Brain (organoid and tissue), 16 donors: ENCODE measurements at places on chromosomes 4 and X.

DNA sequence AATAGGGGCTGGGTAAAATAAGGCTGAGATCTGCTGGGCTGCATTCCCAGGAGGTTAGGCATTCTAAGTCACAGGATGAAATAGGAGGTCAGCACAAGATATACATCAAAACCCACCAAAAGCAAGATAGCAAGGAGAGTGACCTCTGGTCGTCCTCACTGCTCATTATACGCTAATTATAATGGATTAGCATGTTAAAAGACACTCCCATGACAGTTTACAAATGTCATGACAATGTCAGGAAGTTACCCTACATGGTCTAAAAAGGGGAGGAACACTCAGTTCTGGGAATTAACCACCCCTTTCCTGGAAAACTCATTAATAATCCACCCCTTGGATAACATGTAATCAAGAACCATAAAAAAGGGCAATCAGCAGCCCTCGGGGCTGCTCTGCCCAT is 403.6 kb downstream of the KCNIP4 start:
- DNase-seq = no peak

GRCh38 chr4:121070274-121070673 is 2.1 kb downstream of the NDNF start:
- DNase-seq = peak; percentile 58

- DNase-seq = no peak
These were observed 220.8 kb downstream of the SPANXN3 start for GRCh38 chrX:143296521-143296920.

- no peak for DNase-seq
These were observed 83.6 kb upstream of the GUCY1A1 start for GRCh38 chr4:155582971-155583437.

DNA sequence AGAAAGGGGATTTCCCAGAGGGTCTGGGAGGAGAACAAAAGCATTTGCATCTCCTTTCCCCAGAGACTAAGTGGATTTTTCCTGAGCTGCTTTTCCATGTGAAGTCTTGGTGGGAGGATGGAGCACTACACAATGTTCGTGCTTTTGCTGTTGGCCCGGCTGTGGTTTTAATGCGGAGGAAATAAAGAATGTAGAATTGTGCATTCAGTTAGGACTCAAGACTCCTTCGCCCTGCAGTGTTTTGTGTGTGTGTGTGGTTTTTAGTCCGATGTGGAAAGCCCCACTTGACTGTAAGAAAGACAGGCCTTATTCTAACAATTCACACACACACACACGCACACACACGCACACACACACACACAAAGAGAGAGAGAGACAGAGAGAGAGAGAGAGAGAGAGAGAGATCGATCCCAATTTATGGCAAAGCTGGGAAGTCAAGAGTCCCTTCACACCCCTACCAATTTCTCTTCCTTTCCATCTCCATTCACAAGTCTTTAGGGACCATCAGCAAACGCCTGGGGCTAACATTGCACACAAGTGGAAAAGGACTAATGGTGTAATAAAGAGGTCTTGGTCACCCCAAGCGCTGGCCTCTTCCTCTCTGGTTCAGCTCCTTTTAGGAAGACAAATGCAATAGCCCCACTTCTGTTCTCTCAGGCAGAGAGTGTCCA is 44.2 kb downstream of the CLDN34 start:
- DNase-seq = peak; percentile 48

- no peak for DNase-seq
These were observed 586.2 kb downstream of the RAB28 start for GRCh38 chr4:12897954-12898353.

- DNase-seq = no peak
These were observed 623.5 kb upstream of the GNPDA2 start for GRCh38 chr4:45349859-45350258.

DNA sequence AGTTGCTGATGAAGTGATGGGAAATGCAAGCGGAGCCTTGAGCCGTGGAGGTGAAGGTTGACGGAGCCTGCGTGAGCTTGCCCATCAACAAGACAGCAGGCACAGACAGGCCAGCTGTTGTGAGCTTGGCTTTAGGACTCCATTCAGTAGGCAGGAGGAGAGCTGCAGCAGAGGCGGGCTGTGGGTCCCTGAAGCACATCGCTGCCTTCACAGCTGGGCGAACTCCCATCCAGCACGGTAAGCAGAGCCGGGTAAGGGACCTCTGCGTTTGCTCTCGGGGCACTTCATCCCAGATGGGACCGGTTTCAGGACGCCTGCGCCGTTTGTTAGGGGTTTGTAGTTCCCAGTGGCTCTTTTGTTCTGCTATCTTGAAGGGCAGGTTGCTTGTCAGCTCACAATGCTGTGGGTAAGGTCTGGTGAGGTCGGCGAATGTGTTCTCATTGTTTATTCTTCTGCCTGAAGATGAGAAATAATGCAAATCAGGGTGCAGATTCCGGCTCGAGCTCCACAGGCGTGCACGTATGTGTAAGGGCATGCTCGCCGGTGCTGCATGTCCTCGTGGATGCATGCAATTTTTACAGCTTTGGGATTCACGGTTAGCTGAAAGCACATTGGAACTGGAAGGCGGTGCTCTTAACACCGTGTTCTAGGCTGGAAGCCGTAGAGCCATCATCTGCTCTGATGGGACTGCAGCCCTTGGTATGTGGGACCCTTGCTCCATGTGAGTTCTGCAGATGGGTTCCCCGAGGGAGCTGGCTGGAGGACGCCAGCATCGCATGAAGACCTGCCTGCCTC is 54.6 kb upstream of the CLDN34 start:
- DNase-seq = peak; percentile 48

DNA sequence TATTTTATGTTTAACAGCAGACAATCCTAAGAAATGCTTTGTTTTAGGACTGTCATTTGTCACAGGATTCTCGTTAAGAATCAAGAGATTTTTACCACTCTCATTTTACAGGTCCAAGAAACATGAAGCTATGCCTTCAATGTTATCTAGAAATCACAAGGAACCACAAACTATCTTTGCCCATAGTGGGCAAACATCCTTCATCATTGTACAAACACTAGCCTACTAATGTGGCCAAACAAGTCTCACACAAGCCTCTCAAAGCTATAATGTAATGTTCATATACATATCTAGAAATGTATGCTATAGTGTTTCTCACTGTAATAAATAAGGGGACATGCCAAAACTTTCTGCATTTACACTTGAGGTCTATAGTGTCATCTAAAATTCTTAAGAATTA is 26.8 kb downstream of the ZMAT1 start:
- no peak for DNase-seq

GRCh38 chrX:38260231-38260630 is 39.6 kb upstream of the SRPX start:
- no peak for DNase-seq

DNA sequence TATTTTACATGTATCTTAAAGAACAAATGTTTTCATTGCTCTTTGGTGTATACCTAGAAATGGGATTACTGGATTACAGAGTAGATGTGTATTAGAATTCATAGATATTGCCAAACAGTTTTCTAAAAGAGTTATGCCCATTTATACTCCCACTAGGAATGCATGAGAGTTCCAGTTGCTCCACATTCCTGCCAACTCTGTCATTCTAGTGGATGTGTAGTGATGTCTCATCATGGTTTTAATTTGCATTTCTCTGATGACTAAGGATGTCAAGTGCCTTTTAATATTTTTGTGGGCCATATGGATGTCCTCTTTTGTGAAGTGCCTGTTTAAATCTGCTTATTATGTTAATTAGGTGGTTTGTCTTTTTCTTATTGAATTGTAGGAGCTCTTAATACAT is 65.6 kb upstream of the BMP2K start:
- DNase-seq = no peak

- no peak for DNase-seq
These were observed 276.8 kb downstream of the ZNF674 start for GRCh38 chrX:46268412-46268811.

- DNase-seq = no peak
These were observed 16.3 kb downstream of the RTL5 start for GRCh38 chrX:72115380-72115779.

GRCh38 chr4:3208826-3209225 is 40.1 kb upstream of the MSANTD1 start:
- no peak for DNase-seq

DNA sequence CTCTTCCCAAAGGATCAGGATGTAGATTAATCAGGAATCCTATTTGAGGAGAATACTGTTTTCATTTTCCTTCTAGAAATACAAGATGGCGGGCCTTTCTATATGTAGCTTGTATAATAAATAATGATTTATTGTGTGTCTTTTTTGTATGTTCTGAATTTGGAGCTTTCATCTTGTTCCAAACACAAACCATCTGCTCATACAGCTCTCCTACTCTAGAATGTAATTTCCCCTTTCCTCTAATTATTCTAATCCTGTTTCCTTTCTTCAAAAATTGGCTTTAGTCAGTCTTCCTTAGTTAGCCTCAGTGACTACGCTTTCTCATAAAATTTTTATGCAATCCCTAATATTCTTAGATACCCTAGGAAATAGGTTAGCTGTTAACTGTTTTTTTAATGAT is 422.2 kb downstream of the INPP4B start:
- DNase-seq = peak; percentile 54

- peak; percentile 12 for DNase-seq
These were observed 372.9 kb downstream of the KLHL13 start for GRCh38 chrX:117743469-117744251.

GRCh38 chr4:181951265-181951664 is 291.9 kb upstream of the TENM3 start:
- no peak for DNase-seq

GRCh38 chrX:41449615-41450014 is 2.5 kb downstream of the NYX start:
- peak; percentile 53 for DNase-seq

- DNase-seq = no peak
These were observed 130.8 kb upstream of the SMIM31 start for GRCh38 chr4:164623099-164623498.

- no peak for DNase-seq
These were observed 10.8 kb upstream of the HERC5 start for GRCh38 chr4:88446124-88446523.

- no peak for DNase-seq
These were observed 100.8 kb upstream of the EOLA2 start for GRCh38 chrX:150038986-150039599.

GRCh38 chr4:7429601-7430078 is 5.1 kb downstream of the PSAPL1 start:
- no peak for DNase-seq

GRCh38 chr4:153639833-153640802 is 44.0 kb upstream of the TLR2 start:
- DNase-seq = no peak

GRCh38 chrX:119398974-119399771 is at the start of gene SLC25A43:
Gene SLC25A43 (plus strand): TSS chrX:119399336. CDS start chrX:119399404, 68 bp downstream.
- no peak for DNase-seq

DNA sequence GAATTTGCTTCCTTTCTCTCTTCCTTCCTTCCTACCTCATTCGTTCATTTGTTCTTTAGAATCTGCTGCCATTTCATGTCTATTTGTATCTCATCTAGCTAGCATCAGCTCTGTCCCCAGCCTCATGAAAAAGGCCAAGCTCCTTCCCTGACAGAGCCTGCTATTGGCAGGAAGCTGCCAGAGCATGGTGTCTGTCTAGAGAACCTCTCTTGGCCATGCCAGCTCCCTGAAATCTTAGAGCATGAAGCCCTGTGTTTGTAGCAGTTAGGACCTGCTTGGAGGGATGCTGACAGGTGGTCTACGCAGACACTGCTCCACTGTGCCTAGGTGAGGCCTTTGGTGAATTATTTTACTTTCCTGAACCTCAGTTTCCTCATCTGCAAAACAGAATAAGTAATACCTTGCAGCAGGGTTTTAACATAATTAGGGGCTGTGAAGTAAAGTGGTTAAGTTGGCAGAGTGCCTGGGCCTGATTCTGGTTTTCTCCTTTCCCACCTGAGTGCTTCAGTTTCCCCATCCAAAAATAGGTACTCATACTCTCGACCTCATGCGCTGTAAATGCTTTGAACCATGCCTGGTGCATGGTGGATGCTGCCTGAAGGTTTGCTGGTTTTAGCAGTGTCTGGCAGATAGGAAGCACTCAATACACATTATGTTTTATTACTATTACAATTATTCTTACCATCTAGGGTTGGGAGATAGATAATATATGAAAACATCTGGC is 4.7 kb downstream of the PTTG2 start:
- no peak for DNase-seq

- DNase-seq = no peak
These were observed 11.1 kb downstream of the LSM6 start for GRCh38 chr4:146186596-146186995.

GRCh38 chrX:135327299-135327698 is 18.0 kb downstream of the ETDC start:
- DNase-seq = no peak

DNA sequence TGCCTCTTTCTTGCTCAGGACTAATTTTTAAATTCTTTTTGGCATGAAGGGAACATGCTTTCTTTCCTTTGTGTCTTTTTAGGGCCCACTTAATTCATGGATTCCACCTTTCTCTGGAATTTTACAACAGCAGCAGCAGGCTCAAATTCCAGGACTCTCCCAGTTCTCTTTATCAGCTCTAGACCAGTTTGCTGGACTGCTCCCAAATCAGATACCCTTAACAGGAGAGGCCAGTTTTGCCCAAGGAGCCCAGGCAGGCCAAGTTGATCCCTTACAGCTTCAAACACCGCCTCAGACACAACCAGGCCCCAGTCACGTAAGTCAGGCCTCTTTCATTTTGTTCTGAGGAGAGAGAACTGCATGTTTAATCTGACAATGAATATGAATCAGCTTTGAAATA is 2.3 kb downstream of the ODAM start:
- no peak for DNase-seq

GRCh38 chr4:79864500-79865200 is 208.4 kb downstream of the ANTXR2 start:
- no peak for DNase-seq

- no peak for DNase-seq
These were observed 123.8 kb upstream of the CXCL13 start for GRCh38 chr4:77481856-77482255.

- peak; percentile 68 for DNase-seq
These were observed 86.8 kb downstream of the DCLK2 start for GRCh38 chr4:150164956-150165629.

DNA sequence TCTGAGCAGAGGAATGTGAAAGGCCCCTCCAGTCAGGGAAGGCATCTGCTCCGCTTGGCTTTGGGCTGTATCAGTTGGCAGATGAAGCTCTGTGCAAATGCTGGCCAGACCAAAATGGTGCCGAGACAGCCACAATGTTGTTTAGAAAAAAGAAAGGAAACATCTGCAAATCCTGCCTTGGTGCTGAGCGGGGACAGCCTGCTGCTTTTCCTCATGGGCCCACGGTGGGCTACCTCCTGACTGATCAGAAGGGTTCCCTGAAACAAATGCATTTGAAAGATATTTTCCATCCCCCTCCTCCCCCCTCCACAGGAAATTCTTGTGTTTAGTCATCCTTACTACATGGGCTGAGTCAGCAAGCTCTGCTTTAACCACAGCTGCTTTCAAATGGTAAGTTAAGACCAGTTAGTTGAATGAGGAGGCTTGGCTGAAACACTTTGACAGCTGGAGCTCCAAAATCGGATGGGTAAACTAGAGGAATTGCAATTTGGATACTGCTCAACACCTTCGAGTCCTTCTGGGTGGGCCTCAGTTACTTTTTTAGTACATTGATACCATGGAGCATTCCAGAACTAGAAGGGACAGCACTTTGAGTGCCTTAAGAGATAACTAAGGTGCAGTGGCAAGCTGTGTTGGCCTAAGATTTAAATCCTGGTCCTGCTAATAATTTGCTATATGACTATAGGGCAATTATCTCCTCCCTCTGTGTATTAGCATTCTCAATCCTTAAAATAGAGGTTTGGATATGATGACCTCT is 36.0 kb downstream of the PLAC1 start:
- no peak for DNase-seq

- no peak for DNase-seq
These were observed 206.3 kb upstream of the TBL1X start for GRCh38 chrX:9258421-9259104.

GRCh38 chr4:113821856-113822255 is 60.3 kb upstream of the CAMK2D start:
- DNase-seq = no peak

- DNase-seq = no peak
These were observed 47.7 kb upstream of the AADAT start for GRCh38 chr4:170137466-170137865.
